ENCODE measurements at places on chromosomes 16 and 17. TPM values are rescaled to one million over a fixed set of nuclear protein-coding genes. Genes with fewer than 3 reads are reported as not detected.
A peak's percentile ranks its signal among the peaks of the same experiment; 100 is the strongest.

DNA sequence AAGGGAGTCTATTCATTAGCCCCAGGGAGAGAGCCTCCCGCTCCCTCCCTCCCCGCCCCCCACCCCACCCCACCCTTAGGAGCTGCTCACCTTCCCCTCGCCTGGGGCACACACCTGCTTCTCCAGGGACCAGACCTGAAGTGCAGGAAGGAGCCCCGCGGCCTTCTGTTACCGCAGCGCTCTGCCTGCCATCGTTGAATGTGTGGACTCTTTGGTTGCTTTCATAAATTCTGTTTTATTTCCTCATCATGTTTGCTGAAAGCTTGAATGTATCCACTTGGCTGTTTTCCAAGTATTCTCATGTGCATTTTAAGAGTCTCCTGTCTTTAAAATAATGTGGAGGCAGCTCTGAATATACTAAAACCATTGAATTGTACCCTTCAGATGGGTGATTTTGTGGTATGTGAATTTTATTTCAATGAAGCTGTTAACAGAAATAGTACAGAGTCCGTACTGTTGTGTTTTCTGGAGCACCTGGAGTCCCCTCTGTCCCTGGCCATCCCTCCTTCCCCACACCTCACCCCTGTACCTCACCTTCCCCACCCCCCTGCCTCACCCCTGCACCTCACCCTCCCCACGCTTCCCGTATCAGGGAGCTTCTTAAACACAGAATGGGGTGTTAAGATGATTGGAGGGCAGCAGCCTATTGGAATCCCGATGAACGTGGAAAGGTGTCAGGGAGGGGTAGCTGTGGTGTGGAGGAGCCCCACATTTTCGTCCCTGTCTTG lies 25.5 kb downstream of the RAB11FIP3 start:
- DNase-seq = no peak

DNA sequence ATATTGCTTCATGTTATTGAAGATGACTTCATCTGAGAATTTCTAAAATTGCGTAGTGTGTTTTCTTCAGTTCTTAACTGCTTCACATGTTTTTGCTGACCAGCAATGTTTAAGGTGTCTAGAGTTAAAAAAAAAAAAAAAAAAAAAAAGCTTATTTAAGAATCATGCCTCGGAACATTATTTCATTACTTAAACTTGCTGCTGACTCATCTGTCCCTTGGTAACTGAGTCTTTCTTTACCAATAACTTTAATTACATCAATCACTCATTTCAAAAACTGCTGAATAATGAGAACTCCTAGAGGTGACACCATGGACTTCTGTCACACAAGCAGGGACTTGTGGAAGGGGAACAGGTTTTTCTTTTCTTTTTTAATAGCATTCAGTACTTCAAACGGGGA lies 16.2 kb downstream of the IRX5 start:
- no peak for DNase-seq

DNA sequence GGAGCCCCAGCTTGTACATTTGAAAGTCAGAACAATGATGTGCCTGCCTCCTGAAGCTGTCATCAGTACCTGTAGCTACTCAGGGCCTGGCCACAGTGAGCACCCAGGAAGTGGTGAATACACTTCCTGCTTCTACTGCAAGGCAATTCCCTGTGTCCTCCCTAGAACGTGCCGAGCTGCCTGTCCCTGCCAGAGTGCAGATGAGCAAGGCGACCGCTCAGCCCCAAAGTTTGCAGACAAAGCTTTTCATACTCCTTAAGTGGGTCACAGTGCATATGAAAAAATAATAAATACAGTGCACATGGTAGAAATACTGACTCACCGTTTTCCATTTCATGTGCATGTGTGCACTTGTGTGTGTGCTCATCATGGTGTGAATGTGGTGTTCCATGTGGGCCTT lies 77.3 kb downstream of the MPRIP start:
- DNase-seq = no peak

GRCh38 chr16:4654011-4654963 lies 29.7 kb downstream of the MGRN1 start:
- no peak for DNase-seq

GRCh38 chr16:49855280-49855821 lies 561 bp downstream of the ZNF423 start:
- DNase-seq = peak; percentile 96

DNA sequence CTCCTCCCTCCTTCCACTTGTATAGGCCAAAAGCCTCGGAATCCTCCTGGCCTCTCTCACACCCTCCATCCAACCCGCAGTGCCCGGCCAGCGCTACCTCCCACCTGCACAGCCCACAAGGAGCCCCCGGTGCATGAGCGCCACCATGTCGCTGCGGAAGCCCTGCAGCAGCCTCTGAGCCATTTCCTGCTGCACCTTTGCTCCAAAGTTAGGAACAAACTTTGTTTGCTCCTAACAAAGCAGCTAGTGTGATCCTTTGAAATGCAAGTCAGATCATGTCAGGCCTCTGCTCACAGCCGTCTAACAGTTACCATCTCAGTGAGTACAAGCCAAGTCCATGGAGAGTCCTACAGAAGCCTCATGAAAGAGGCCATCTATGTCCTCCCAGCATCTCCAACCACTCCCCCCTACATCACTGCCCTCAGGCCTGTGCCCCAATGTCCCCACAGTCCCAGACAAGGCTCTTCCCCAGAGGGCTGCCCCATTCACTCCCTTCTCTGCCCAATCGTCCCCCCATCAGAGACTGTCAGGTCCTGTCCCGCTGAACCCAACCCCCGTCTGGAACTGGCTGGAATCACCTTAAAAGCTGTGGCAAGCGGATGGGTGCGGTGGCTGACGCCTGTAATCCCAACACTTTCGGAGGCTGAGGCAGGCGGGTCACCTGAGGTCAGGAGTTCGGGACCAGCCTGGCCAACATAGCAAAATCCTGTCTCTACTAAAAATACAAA lies 7.5 kb downstream of the DCAKD start:
- DNase-seq = no peak

GRCh38 chr16:30351586-30352419 lies 3.3 kb downstream of the CD2BP2 start:
- DNase-seq = peak; percentile 92

- no peak for DNase-seq
These were observed 34.3 kb downstream of the MYH3 start for GRCh38 chr17:10622617-10623485.

- DNase-seq = no peak
These were observed 1.1 kb downstream of the ZNF23 start for GRCh38 chr16:71460941-71461340.

GRCh38 chr17:76274112-76274956 lies 9.2 kb downstream of the UBALD2 start:
- no peak for DNase-seq

GRCh38 chr16:85062845-85063244 lies 35.2 kb downstream of the KIAA0513 start:
- no peak for DNase-seq

DNA sequence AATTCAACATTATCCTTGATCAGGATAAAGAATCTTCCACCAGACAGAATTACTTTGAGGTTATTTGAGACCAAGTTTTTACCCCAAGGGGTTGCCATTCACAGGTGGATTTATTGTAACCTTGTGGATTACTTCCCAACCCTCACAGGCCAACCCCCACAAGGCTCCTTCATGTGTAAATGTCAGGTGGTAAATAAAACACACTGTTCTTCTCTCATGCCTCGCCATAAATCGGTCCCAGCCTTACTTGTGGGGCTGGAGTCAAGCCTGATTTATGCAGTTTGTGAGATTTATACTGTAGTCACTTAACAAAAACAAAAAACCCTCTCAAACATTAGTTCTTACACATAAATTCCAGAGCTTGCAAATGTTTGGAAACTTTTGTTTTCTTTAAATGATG lies 98.6 kb upstream of the IRX3 start:
- DNase-seq = no peak

DNA sequence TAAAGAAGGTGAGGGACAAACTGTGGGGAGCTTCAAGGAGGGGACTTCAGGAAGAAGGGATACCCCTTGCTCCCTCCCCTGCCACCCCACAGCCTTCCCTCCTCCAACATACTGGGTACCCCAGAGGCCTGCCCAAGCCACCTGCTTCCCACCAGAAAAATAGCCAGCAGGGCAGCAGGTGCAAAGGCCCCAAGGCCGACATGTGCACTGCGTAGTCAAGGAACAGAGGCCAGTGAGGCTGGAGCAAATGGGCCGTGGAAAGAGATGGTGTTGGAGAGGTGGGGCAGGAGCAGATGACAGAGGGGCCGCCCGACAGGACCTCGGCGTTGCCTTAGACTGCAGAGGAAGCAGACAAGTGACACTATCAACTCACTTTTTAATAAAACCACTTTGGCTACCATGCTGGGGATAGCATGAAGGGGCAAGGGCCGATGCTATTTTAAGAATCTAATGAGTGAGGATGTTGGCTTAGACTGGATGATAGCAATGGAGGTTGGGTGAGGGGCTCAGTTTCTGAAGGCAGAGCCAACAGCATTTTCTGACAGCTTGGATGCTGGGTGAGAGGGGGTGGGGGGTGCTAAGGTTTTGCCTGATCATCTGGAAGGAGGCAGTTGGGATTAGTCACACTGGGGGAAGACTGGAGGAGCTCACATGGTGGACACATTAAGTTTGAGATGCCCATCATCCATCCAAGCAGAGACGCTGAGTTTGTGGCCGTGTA lies 72.8 kb upstream of the TOB1 start:
- no peak for DNase-seq

GRCh38 chr17:13931111-13931526 lies 138.2 kb upstream of the COX10 start:
- DNase-seq = no peak

GRCh38 chr16:88634994-88635670 lies 3.2 kb upstream of the IL17C start:
- DNase-seq = no peak

DNA sequence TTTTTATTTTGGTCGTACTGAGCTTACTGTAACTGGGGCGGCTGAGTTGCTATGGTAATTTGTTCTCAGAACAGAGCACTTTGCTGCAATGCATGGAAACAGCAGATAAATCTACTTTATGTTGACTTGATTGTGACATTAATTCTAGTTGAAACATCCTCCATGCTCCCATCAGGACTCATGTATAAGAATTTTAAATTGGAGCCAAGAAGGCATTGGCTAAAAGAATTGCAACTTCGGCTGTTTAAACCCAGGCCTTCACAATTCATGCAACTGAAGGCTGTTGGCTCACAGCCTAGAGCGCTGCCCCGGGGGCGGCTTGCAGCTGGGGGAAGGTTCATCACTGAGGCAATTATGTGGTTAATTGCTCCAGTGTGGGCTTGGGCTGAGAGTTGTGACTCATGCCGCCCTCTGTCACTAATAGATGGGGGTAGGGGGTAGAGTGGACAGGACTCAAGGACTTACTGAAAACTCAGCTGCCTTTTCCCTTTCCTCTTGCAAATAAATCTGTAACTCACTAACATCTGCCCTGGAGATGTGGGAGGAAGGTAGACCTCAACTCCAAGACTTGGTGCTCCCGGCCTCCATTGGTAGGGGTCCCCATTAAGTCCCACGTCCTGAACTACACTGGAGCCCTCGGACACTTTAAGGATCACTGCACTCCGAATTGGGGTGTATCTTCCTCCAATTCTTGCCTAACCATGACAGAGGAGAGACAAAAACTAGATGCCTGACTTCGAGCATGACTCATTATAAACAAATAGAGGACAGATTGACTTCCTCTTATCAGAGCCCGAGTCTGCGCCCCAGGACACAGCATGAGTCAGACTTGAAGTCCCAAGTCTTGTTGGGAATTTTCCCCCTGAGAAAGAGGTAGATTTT lies 37.5 kb downstream of the ERCC4 start:
- DNase-seq = peak; percentile 67

DNA sequence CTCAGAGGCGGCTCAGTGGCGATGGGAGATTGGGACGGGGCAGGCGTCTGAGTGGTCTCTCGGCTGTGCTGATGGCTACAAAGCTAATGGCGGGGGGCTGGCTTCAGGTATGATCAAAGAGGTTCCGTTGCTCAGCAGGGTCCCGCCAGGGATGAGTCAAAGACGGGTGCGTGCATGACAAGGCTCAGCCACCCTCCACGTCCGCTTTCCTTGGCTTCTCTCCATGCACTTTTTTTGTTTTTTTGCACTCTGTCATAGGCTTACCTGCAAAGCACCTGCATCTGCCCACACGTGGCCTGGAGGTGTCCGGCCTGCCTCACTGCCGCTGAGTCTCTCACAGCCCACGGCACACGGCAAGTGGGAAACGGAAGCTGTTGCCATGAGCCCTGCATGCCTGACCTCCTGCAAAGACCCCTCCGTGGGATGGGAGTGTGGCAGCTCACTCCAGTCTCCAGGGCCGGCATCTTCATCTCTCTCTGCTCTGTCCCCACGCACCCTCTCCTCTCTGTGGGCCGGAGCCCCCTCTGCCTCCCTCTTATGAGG lies 85.5 kb upstream of the ZNF469 start:
- no peak for DNase-seq

DNA sequence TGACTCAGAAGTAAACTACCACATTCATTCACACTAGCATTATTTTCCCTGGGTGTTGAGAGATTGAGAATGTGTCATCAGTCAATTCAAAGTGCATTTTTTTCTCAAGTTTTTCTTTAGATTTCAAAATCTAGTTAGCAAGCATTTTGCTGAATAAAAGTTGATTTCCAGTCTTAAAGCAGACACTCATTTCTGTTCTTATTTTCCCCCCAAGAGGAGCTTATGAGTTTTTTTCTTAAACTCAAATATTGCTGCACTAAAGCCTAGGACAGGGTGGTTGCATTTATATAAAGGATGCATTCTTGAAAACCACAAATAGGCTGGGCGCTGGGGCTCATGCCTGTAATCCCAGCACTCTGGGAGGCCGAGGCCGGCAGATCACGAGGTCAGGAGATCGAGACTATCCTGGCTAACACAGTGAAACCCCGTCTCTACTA lies 15.3 kb downstream of the CDH3 start:
- no peak for DNase-seq

GRCh38 chr17:73209436-73209835 lies 16.6 kb downstream of the COG1 start:
- no peak for DNase-seq

GRCh38 chr16:726438-727290 lies at the start of the genes CCDC78 and HAGHL:
Gene CCDC78, minus strand, starts transcription at chr16:726443. Its CDS starts 76 bp downstream, at chr16:726367.
Gene HAGHL, plus strand, starts transcription at chr16:727106. Its CDS starts 404 bp downstream, at chr16:727510.
- DNase-seq = no peak

GRCh38 chr17:8856869-8857575 lies 10.5 kb downstream of the PIK3R6 start:
- no peak for DNase-seq

DNA sequence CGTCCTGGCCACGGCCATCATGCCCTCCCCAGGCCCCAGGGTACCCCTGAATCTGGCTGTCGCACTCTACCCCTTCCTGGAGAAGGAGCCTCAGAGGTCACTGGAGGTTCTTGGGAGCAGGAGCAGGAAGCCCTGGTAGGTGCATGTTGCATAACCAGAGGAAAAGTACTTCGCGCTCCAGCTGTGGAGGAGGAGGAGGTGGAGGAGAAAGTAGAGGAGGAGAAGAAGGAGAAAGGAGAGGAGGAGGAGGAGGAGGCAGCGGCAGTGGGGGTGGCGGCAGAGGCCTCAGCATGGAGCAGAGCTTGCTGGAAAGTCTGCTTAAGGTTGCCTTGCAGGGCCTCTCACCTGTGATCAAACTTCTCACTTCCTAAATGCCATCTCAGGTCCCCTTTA lies 61.8 kb downstream of the BAIAP2 start:
- no peak for DNase-seq

The RNF222 gene
- not detected for polyA plus RNA-seq

The GUCY2D gene
- not detected for polyA plus RNA-seq

The C17orf67 gene
- polyA plus RNA-seq = 0.16 TPM

The ZFHX3 gene
- 3.3 TPM for polyA plus RNA-seq

The CCL16 gene
- not detected for polyA plus RNA-seq

The C16orf74 gene
- polyA plus RNA-seq = 0.13 TPM

The CARD14 gene
- 0.06 TPM for polyA plus RNA-seq

The SLC16A11 gene
- polyA plus RNA-seq = 1.2 TPM
